ENCODE measurements at places on chromosomes 6 and 20.

DNA sequence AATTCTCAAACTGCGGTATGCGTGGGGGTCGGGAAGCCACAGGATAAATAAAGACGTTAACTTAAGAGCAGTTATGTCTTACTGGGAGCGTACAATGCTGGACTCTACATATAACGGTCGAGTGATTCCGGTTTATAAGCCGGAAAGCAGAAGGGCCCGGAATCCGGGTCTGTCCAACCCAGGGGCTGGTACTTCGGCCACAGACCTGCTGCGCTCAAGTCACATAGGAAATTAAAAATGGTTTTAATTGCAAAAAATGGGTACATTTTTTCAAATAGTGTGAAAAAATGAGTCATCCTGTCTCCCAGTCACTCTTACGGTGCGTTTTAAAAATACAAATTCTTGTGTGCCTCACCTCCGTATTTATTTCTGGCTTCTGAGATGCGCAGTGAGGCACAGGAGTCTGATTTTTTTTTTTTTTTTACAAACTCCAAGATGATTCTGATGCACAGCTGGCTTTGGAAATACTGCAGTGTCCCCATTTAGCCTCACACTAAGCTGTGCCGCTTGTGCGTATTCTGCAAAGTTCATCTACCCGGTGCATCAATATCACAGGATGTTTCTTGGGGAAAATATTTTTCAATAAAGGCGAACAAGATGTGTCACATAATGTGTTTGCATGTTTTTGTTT lies 1.0 kb downstream of the PCIF1 start:
- no peak for DNase-seq

GRCh38 chr6:45737331-45738056 lies 278.2 kb downstream of the CLIC5 start:
- no peak for DNase-seq

DNA sequence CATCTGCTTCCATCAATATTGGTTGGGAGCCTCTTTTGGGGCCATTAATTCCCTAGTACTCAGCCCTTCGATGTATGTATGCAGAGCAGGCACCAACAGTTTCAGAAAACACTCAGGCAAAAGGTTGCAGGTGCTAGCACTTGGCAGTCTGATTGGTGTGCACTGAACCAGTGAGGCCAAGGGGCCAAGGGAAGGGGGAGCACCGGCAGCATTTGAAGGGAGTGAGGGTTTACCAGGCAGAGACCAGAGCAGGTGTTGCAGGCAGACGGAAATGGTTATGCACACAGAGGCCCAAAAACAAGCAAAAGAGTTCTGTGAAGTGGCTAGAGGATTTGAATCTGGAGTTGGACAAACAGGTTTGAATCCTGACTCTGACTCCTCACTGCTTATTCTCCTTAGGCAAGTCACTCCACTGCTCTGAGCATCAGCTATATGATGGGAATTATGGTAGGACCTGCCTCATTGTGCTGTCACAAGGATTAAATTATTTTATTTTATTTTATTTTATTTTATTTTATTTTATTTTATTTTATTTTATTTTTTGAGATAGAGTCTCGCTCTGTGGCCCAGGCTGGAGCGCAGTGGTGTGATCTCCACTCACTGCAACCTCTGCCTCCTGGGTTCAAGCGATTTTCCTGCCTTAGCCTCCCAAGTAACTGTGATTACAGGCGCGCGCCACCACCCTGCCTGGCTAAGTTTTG lies 58.1 kb upstream of the SHLD1 start:
- no peak for DNase-seq

- no peak for DNase-seq
These were observed 66.6 kb upstream of the CTNNBL1 start for GRCh38 chr20:37627060-37627766.

DNA sequence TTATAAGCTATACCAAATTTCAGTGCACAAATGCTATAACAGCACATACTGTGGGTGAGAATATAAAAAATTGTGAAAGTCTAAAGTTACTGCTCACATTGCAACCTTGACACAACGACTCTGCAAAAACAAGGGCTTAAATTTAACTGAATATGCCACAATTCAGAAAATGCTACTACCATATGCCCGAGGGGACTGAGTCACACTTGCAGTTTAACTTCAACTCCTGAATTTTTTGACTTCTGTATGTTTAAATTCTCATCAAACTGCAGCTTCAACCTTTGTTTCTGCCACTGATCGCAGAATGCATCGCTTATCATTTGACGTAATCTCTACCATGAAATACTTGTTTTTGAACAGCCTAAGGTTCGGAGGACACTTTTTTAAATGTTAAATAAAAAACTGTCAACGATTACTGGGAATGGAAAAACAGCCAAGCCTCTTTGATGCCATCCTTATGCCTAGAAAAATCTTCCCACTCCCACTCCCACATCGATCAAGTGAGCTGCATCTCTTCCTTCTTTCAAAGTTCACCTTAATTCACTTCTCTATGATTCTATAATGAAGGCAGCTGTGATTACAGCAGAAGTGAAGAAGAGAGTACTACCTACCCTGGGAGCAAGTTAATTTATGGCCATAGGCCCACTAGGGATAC lies 136.5 kb downstream of the ATXN1 start:
- DNase-seq: no peak

DNA sequence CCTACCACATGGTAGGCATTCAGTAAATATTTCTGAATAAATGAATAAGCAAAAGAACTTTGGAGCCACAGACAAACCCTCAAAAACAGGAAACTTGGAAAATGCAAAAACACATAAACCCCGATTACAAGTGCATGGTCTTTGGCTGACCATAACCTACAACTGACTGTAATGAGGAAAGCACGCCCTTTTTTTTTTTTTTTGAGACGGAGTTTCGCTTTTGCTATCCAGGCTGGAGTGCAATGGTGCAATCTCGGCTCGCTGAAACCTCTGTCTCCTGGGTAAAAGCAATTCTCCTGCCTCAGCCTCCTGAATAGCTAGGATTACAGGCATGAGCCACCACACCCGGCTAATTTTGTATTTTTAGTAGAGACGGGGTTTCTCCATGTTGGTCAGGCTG lies 11.9 kb upstream of the LATS1 start:
- DNase-seq: no peak

- no peak for DNase-seq
These were observed 92.7 kb downstream of the AGPAT4 start for GRCh38 chr6:161181121-161181520.

DNA sequence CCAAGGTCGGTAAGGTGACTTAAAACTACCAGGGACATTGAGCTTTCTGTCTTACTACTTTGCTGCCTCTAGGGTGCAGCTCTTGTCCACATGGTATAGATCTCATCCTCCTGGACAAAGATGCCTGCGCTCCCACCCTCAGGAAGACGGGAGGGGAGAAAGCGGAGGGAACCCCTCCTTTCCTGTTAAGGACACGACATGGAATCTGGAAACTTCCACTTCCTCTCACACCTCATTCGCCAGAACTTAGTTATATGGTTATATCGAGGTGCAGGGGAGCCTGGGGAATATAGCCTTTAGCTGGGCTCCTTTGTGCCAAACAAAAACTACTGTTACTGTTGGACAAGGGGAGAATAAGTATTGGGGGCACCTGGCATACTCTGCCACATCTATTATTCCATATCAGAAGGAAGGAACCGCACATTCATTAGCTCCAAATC lies 224.3 kb upstream of the TSHZ2 start:
- no peak for DNase-seq

DNA sequence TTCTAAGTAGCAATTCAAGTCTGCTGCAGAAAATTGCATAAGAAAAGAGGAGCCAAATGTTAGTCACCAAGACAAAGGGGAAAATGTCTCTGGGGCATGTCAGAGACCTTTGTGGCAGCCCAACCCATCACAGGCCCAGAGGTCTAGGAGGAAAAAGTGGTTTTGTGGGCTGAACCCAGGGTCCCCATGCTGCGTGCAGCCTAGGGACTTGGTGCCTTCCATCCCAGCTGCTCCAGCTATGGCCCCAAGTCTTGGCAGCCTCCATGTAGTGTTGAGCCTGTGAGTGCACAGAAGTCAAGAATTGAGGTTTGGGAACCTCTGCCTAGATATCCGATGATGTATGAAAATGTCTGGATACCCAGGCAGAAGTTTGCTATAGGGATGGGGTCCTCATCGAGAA lies 181.1 kb downstream of the ASCC3 start:
- no peak for DNase-seq

DNA sequence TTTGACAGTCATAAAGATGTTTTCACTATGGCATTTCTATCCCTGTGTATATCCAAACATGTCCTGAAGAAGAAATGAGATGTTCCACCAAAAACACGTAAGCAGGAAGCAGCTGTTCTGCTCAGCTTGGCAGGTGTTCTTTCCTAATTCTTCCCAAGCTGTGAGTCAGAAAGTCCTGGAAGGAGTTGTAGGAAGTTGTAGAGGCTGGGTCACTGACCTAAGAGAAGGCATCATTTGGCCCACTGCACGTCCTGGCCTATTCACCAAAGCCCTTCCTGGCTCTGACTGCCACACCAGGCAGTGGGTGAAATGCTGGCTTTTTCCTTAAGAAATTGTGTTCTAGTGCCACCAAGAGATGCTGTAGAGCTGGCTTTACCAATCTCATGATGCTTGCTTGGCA lies 40.3 kb downstream of the STX11 start:
- no peak for DNase-seq

DNA sequence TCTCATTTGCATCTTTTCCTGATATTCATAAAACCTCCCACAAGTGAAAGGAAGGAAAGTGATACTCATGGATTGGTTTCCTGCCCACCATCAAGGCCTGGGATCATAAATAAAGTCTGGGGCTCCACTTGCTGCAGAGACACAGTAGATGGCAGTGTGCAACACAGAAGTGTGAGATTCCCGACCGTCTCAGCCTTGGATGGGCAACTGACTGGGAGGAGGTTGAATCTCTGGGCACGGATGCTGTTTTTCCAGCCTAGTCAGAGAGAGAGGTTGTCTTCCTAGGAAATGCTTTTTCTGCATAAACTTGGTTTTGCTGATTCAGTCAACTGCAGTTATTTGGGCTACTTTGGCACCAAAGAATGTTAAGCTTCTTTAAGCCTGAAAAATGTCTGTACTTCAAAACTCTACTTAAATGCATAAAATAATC lies 9.9 kb upstream of the RFPL4B start:
- DNase-seq: peak; percentile 74

Data from dorsolateral prefrontal cortex (tissue), 122 donors.